Ovary (tissue), 10 donors: ENCODE measurements at places on chromosomes 2 and 18.

DNA sequence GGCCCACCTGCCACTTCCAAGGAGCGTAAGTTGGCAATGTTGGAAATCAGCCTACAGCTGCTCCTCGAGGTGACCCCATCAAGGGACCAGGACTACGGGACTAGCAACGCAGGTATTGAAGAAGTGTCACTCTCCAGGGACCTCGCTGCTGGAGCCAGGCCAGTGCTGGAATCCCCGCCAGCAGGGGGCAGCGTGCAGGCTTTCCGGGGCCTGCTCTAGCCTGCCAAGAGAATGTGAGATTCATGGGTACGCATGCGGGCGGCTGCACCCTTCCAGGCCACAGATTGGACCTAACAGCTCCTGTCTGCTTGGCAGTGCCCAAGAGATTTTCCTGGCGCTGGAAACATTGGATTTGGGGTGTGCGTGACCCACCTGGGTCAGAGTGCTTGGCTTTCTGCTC lies 182.8 kb upstream of the RAB12 start:
- no peak for DNase-seq

DNA sequence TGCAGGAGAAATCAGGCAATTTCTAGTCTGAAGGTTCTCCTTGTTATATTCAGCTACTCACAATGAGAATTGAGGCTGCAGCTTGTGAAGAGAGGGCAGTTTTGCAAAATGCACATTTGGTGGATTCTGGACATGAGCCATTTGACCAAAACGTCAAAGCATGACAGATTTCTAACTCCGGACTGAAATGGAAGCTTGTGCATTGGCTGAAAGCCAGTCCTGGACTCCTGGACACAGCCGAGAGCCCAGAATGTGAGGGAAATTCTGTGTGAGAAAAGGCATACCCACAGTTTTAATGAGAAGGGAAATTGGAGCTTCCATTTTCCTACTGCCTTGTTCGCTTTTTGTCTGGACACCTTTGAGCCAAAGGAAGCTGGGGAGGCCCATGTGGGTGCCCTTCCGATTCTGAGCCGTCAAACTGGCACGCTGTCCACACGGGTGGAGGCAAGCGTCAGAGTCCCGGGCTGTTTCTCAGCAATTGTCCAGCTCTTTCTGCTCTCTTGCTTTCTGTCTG lies 23.7 kb upstream of the ROCK2 start:
- peak; percentile 34 for DNase-seq

DNA sequence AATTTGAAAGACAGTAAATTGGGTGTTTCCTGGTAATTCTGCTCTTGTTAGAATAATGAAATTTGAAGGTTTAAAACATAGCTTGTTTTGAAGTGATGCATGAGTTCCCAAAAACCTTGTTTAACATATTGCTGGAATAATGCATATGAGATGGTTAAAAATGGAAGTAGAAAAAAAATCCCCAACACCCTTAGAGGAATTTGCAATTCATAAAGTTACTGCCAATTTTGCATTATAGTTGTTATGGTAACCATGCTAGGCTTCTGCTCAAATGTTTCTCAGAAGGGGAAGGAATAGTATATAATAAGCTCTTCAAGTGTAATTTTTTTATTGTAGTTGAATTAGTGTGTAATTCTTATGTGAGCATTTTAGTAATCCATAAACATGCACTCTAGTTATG lies 49.1 kb downstream of the FASTKD2 start:
- no peak for DNase-seq

- DNase-seq = no peak
Measured at GRCh38 chr18:50986360-50987087, 18.7 kb downstream of the ELAC1 start.

DNA sequence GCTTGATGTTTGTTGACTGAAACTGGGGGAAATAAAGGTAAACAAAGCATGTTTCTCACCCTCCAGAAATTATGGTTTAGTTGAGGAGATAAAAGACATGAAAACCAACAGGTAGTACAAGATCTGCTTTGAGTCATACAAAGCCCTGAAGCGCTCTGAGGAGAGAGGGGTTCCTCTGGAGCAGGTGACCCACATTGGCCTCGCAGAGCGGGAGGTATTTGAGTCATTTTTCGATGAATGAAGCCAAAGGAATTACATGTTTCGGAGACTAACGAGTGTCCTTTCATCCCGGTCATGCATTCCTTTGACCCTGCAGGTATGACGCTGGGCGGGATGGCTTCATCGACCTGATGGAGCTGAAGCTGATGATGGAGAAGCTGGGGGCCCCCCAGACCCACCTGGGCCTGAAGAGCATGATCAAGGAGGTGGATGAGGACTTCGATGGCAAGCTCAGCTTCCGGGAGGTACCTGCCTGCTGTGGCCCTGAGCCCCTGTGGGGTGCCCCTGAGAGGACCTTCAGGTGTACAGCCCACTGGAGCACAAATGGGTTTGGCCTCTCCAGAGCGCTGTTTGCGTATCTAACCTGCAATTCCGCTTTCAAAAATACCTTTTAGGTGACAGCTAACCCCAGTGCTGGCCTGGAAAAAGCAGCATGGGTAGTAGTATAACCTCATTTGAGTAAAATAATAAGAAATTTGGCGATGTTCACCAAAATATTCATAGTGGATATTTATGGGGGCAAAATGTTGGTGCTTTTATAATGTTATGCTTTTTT lies 29.3 kb downstream of the EFHD1 start:
- no peak for DNase-seq

DNA sequence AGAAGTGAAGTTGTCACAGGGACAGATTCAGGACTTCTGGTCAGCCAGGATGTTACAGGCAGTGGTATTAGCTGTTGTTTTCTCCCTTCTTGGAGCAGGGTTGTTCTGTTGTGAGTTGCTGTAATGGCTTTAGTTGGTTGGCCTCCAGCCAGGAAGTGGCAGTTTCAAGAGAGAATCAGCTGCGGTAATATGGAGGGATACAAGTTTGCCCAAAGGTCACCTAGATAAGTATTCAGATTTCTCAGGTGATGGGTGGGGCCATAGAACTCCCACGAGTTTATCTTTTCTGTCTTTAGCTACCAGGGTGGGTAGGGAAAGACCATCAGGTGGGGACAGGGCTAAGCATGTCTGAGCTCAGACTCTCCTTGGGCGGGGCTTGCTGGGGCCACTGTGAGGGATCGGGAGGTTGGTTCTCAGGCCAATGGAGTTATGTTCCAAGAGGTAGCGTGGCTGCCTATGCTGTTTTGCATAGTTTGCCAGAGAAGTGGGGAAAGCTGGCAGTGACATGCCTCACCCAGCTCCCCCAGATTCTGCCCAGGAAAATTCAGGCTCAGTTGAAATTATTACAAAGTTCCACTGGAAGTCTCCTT lies 640.4 kb upstream of the CHAC2 start:
- no peak for DNase-seq

GRCh38 chr2:43218155-43218701 lies 8.2 kb downstream of the ZFP36L2 start:
- DNase-seq = peak; percentile 54

GRCh38 chr18:73577365-73577764 lies 570.3 kb downstream of the FBXO15 start:
- DNase-seq = no peak
